Right ventricle myocardium superior (tissue), 1 donor: ENCODE measurements at places on chromosomes 3 and 15.

DNA sequence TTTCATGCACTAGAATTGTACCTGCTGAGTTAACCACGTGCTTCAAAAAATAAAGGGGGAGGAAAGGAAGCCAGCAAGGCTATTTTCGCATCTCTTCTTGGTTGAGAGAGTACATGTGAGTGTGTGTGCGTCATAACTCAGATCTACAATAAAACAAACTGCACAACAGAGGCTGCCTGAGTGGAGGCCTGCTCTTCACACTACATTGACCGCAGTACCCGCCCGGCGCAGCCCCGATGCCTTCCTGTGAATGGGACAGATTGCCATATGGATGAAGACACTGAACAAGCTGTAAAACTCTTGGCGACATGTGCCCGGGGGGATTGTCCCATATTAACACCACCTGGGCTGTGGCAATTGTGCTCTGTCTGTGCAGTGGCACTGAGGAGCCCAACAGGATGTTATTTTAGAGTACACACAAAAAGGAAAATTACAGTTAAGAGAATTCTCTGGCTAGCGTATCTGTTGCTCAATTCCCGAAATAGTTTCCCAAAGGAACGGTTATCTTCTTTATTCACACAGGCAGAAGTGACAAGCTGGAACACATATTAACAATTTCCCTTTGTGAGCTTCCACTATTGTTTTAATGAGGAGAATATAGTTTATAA, 551.5 kb downstream of the FOXP1 start:
- DNase-seq, result peak; percentile 42

DNA sequence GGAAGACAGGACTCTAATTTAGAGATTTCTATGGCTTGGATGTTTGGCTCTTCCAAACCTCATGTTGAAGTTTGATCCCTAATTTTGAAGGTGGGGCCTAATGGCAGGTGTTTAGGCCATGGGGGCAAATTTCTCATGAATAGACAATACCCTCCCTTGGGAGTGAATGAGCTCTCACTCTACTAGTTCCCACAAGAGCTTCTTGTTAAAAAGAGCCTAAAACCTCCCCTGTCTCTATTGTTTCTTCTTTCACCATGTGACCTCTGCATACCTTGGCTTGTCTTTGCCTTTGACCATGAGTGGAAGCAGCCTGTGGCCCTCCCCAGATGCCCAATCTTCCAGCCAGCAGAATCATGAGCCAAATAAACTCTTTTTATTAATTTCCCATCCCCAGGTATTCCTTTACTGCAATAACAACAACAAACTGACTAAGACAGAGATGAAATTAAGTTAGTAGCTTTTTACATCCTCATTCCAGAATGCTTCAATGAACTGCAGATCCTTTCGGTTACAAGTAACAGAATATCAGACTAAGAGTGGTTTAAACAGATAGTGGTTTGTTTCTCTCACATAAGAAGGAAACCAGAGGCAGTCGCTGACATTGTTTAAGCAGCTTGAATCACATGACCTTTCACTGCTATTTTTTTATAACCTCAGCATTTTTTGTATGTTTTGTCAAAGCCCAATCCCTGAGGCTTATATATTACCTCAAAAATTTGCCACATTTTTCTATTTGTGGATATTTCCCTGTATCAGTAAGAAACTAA, 1013.3 kb upstream of the SEMA6D start:
- no peak for DNase-seq

DNA sequence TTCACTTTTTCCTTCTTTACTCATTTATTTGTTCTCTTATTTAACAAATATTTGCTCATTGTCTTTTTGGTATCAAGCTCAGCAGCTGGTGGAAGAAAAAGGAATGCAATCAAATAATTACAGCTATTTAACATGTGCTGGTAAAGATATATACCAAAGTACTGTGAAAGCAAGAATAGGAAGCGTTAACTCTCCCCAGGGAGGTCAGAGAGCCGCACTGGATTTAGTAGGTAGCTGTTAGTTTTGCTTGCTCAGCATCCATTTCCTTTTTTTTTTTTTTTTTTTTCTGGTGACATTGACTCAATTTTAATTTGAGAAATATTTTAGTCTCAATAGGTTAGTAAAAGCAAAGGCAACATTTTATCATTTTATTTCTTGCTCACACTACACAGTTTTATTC, 308.5 kb upstream of the MDFIC2 start:
- DNase-seq, result no peak

DNA sequence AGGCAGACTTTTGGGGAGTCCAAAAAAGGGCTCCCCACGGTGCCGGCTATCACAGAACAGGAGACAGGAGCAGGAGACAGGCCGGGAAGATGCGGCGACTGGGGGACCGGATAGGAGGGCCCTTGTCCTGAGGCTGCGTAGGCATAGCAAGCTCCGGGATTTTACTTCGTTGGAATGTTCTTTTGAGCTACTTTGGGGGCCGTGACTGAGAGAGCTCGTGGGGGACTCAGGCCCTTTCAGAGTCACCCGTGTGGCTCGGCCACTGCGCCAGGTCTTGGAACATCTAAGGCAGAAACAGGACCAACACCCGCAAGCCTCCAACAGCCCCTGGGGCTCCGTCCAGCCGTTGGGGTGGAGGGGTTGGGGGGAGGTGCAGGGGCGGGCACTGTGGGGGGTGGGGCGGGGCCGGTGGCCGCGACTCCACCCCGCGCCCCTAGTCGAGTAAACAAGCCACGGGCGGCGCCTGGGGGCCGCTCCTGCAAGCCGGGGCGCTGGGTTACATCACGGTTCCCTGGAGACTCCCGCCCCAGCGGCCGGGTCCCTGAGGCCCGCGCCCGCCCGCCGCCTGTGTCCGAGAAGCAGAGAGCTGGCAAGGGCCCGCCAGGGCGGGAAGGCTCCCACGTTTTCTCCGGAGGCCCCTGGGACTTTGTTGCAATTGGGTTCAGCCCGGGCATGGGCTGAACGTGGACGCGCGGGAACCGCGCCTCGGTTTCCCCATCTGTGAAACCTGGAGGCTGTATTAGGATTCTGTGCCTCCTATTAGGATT, 23.3 kb upstream of the C15orf39 start:
- peak; percentile 71 for DNase-seq

GRCh38 chr3:86793786-86794185, 197.2 kb downstream of the VGLL3 start:
- no peak for DNase-seq
